NCI-H187 treated with DMSO at 0.1 percent for 48 hours (cell line): ENCODE measurements at places on chromosomes 6 and 20.

GRCh38 chr20:17042122-17042521, 184.7 kb upstream of the PCSK2 start:
- DNase-seq = no peak

GRCh38 chr6:132063204-132063603, 112.0 kb upstream of the CCN2 start:
- DNase-seq = no peak

- DNase-seq = no peak
Measured at GRCh38 chr6:168026925-168027324, 29.5 kb downstream of the KIF25 start.

DNA sequence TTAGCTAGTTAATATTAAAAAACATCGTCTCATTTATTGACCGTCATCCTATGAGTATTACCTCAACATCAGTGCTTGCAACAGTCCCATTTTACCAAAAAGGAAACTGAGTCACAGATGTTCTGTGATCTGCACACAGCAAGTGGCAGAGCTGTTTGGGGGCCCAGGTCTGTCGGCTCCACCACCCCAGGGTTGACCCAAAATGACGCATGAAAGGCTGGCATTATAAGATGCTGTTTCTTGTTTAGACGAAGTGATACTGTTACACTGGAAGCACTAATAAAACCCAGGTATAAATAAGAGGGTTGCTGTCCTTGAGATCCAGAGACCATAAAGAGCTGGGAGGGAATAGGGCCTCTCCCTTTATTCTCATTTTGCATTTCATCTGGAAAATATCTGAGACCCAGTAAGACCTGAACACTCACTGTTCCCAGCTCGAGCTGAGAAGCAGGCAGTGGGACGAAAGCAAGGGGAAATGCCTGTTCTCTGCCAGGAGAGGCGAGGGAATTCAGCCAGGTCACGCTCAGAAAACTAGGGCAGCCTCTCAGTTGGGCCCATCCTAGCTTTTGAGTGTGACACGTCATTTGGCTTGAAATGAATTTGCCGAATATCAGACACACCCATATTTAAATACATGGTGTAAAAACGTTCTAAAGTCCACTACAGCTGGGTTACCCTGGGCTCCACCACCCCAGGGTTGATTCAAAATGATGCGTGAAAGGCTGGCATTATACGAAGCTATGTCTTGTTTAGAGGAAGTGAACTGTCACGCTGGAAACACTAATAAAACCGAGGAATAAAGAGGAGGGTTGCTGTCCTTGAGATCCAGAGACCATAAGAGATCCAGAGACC, 1.4 kb upstream of the MICAL1 start:
- DNase-seq = no peak

DNA sequence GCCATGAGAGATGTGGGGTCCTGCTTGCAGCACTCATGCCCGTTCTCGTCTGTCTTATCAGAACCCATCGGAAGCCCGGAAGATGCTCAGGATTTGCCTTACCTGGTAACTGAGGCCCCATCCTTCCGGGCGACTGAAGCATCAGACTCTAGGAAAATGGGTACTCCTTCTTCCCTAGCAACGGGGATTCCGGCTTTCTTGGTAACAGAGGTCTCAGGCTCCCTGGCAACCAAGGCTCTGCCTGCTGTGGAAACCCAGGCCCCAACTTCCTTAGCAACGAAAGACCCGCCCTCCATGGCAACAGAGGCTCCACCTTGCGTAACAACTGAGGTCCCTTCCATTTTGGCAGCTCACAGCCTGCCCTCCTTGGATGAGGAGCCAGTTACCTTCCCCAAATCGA, 8.3 kb downstream of the PI16 start:
- no peak for DNase-seq

DNA sequence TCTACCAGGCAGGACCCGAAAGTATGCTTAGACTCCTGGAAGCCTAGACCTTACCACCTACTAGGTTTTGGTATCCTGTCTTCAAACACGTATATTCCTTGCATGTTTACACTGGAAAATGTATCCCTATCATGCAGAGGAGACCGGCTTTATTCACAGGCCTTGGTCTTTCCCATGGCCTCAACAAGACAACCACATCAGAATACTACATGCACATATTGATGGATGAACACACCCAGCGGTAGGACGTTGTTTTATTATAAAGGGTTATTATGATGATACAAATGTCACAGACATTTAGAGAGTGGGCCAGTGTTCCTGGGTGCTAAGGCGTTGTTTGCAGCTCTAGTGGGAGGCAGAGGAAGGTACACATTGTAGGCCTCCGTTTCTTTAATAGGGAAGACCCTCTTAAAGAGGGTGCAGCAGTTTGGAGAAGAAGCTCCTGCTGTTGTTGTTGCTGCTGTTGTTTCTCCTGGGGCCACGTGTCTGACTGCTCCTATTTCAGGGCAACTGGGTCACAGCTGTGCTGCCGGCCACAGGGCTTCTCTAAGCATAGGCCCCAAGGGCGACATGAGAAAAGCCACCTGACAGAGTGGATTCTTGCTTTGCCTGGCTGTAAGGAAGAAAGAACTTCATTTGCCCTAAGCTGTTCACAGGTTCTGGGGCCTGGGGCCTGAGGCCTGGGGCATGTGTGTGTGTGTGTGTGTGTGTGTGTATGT, 98.3 kb upstream of the SASH1 start:
- DNase-seq = no peak

GRCh38 chr6:64100702-64101303, 465.2 kb downstream of the PHF3 start:
- DNase-seq = no peak

DNA sequence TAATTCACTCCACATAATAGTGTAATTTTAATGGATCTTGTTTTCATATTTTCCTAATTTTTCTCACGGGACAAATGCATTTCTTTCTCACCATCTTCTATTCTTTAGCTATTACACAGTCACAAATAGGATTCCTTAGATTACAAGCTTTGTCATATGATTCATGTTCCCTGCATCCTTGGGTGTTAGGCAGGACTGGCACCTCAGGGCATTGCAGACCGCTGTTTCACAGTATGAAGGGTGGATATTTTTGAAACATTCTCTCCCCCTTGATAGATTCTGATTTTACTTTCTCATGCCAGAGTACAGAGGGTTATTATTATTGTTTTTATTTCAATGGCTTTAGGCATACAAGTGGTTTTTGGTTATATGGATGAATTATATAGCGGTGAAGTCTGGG, 602.5 kb downstream of the PHF3 start:
- no peak for DNase-seq

DNA sequence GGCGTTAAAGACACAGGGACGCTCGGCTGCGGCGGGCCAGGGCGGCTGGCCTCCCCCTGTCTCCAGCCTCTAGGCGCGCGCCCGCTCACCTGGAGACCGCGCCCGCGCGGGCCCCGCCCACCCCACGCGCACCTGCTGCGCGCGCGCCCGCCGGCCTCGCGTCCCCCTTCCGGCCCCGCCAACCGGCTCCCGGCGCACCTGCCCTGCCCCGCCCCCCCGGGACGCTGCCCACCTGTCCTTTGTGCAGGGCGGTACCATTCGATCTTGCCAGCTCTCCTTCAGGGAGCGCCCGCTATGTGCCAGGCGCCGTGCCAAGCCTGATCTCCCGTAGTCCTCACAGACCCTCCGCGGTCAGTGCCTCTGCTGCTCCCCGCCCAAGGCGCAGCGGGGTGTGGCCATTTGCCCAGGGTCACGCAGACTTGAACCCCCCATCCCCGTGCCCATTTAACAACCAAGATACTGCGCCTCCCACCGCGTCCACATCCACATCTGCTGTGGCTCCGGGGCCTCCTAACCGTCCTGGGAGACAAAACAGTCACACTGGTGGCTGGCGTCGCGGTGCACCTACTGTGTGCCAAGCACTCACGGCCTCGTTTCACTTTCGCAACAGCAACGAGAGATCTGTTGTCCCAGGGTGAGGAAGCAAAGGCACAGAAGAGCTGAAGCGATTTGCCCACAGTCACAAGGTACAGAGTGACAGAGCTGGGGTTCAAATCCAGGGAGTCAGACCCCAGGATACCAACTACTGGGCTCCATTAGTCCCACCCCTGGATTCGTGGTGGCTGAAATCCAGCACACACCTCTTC, 48.1 kb downstream of the NOL4L start:
- DNase-seq = peak; percentile 50

DNA sequence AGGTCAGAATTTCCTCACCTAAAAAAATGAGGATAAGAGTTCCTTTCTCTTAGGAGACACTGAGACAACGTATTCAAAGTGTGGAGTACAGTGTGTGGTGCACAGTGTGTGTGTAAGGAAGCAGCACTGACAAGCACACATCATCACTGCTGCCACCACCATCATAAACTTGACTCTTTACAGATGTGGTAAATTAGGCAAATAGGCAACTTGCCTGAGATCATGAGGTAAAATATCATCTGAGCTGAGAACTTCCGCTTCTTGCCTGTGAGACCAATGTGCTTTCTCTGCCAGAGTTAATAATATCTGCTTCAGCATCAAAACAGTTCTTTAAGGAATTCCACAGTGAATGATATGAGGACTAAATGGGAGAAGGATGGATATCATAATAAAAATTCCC, 52.7 kb downstream of the LYRM4 start:
- DNase-seq = no peak

DNA sequence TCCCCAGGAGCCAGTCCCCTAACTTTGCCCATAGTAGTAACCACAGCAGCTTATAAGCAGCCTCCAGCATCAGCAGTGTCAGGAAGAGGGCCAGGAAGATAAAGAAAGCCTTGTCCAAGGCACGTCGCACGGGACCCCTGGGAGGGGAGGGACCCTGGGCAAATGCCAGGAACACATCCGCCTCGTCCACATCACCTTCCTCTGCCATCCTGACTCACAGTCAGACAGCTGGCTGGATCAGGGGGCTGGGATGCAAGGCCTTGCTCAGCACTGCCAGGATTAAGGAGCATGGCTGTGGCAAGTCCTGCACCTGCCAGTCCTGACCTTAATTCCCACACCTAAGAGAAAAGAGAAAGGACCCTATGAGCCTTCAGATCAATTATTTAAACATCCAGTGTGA, 11.5 kb upstream of the ZBTB22 start:
- DNase-seq = no peak

GRCh38 chr20:25158043-25158442, 37.5 kb upstream of the ENTPD6 start:
- no peak for DNase-seq

DNA sequence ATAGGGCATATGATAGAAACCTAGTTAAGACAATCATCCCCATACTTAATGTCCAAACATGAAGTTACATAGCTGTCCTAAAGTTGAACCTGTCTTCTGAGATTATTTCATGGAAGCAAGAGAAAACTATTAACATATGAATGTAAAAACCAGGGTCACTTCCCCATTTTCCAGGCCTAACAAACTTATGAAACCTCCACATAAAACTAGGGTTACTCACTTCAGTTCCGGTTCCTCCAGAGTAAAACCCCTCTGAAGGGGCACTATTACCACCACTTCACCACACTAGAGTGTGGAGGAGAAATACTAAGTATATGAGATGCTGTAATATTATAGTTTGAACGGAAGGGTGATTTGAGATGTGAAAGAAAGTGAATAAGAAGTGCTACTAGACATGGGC, 14.9 kb downstream of the PRKN start:
- DNase-seq = no peak

DNA sequence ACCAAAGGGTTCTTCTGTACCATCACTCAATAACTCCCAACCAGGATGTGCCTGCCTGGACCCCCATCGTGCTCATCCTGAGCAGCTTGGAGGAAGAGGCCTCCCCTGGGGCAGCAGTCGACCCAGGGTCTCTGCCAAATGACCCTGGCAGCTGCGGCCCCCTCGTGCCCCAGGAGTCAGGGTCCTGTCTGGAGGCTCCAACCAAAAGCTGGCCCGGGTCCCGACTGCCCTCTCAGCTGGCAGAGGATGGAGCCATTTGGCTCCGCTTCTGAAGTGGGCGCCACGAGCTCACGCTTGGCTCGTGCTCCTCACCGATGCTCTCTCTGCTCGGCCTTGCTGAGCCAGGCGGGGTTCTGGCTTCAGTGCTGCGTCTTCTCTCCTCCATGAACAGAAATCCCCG, 56.8 kb downstream of the TFAP2C start:
- no peak for DNase-seq
